ENCODE measurements at places on chromosomes 12 and 14.

DNA sequence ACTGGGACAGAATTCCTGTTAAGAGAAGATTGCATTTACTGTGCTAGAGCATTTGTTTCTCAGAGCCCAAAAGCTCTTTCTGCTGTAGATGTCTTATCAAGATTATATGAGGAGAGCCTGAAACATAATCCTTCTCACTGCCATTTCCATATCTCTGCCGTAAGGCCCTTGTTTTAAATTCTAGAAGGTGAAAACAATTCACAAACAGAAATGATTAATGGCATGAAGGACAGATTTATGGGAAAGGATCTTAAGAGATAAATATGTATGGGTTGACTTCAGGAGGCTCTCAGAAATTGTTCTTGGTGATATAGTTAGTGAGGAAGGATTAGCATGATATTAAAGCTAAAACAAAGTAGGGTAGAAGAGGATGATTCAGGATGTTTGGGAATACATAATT lies 40.8 kb upstream of the PRICKLE1 start:
- no peak for DNase-seq

DNA sequence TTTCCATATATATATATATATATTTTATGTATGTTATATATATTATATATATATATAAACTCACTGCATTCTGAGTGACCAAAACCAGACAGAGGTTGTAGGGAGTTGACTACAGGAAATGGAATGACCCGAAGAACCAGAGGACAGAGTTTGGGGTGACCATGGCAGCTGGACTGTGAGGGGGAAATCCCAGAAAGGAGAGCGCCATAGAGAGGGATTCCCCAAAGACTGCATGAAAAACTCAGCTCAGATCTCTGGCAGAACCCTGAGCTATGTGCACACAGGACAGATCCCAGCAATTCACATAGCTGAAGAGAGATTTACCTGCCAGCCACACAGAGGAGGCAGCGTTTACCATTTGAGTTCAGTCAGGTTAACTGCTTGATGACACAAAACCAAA lies 19.7 kb upstream of the INF2 start:
- DNase-seq = no peak

GRCh38 chr12:41919526-41920261 lies 225.0 kb downstream of the GXYLT1 start:
- peak; percentile 34 for DNase-seq

DNA sequence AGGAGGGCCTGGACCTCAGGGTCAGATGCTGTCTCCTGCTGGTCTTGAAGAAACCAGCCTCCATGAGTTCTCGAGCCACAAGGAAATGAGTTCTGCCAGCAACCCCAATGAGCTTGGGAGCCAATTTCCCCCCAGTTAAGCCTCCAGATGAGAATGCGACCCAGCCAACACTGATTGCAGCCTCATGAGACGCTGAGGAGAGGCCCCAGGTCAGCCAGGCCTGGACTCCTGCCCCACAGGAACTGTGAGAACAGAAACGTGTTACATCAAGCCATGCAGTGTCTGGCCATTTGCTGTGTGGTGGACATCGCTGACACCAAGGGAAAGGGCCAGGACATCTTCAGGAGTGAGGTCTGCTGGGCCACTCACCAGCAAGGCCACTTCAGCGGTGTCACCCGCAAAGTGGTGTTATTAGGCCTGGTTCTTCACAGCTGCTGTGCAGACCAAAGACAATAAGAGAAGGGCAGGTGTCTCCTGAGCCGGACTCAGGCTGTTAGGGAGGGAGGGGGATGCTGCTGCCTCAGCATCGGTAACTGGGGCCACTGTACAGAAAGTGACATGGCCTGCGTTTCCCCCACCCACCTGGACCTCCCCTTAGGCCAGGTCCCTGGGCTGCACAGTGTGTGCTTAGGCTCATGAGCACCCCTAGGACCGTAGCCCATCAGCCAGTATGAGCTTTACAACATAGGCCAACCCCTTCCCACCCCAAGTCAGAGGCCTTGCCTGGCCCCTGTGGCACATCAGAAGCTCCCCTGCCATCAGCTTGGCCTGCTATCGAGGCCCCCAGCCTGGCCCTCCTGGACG lies 272.4 kb upstream of the RTL1 start:
- DNase-seq = no peak

- DNase-seq = no peak
Observed at GRCh38 chr12:14252697-14253096, 112.8 kb upstream of the ATF7IP start.

DNA sequence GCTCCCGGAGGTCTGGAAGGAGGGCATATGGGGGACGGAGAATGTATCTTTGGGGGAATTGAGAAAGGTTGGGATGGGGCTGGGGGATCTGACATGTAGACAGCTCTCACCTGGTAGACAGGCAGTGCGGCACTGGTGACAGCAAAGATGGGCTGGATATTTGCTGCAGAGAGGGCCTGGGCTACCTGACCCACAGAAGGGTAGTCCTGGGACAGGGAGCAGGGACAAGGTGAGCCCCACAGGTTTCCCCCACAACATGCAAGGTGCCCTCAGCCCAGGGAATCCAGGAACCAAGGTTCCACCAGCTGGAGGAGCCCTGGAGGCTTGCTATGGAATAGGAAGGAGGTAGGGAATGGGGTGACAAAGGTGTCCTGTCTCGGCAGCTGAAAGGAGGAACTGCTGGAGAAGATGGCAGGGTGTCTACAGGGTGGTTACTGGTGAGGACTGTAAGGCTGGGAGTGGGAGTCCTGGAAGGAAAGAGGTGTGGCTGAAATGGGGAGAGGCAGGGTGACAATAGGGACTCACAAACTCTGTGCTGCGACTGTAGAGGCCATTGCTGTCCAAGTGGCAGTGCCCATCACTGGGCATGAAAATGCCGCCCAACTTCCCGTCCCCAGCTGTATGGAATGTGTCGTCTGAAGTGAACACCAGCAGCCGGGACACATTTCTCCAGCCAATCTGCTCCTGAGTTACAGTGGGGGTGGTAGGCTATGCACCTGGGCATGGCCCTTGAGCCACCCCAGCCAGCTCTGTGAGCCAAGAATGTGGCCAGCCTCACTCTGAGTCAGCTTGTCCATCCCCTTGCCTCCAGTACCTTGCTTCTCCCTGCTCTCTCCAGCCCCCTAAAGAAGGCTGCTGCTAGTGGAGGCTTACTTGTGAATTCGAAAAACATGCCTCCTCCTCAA lies 11.3 kb downstream of the ITGB7 start:
- no peak for DNase-seq

DNA sequence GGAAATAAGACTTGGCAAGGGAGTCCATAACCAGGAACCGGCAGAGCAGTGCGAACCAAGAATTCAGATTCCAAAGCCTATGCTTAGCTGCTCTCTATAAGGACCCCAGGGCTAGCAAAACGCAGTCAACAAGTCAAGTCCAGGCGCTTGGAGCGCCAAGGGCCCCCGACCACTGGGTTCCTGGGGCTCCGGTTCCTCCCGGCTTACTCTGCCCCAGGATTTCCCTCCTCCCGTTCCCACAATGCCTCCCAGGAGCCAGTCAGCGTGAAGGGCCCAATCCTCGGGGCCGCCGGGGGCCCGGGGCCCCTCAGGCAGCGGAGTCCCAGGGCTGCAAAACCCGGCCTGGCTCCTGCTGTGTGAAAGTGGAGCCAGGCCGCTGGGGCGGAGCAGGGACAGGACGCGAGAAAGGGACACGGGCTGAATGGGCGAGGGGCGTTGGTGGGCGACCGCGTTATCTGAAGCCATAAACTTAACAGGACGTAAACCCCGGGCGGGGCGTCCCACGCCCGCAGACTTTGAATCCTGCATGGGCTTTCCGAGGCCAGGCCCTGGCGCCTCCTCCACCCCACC lies 1.5 kb downstream of the KRT8 start:
- peak; percentile 45 for DNase-seq

DNA sequence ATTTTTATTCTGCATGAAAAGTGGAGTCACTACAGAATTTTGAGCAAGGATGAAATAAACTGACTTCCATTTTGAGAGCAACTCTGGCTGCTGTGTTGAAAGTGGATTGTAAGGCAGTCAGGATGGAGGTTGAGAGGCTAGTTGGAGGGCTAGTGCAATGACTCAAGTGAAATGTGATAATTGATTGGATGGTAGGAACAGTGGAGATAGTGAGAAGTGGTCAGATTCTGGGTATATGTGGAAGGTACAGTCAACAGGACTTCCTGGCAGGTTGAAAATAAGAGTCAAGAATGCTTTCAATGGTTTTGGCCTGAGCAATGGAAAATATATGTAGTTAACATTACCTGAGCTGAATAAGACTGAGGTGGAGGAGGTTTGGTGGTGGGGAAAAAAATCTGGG lies 29.0 kb upstream of the CMAS start:
- DNase-seq = no peak

DNA sequence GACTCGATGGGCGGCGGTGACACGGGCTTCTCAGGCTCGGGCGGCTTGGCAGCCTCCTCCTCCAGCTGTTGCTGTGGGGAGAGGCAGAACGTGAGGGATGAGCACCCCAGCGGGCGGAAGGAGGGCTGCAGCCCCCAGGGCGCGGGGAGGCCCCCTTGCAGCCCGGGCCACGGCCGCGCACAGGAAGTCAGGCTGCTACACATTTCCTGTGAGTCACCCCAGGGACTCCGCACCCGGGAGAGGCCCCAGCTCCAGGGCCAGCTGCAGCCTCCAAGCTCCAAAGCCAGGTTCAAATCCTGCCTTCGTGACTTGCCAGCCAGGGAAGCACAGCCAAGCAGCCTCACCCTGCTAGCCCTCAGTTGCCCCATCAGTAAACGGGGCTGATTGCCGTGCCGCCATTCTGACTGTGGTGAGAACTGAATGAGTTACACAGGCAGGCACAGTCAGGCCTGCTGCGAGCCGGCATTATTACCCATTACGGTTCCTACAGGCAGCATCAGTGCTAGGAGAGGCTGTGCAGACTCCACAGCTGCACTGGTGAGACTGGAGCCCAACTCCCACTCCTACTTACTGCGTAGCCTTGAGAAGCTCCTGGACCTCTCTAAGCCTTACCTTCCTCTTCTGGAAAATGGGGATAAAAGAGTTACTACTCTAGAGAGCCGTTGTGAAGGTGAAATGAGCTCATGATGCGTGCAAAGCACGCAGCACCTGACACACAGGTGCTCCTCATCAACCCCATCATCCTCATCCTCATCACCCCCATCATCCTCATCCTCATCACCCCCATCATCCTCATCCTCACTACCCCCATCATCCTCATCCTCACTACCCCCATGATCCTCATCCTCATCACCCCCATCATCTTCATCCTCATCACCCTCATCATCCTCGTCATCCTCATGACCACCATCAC lies 100.9 kb downstream of the NCOR2 start:
- no peak for DNase-seq

DNA sequence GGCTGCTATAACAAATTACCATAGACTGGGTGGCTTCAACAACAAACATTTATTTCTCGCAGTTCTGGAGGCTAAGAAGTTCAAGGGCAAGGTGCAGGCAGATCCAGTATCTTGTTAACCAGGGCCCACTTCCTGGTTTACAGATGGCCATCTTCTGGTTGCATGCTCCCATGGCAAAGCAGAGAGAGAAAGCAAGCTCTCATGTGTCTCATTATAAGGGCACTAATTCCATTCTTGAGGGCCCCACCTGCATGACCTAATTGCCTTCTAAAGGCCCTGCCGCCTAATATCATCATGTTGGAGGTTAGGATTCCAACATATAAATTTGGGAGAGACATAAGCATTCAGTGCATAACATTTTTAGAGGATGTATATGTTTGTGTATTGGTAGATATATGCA lies 280.1 kb upstream of the TMPO start:
- no peak for DNase-seq

DNA sequence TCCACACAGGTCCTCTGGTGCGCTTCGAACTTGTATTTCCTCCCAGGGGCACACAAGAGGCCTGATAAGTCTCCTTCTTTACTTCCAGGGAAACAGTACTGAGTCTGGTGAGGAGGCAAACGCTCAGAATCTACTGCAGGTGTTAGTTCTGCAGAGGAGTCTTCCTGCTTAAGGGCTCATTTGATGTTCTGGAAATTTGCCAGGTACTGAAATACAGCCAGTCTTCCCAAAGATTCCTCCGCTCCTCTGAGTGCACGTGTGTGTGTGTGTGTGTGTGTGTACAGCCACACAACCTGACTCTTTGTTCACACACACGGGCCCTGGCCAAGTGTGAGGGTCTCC lies 92.0 kb downstream of the FBXL14 start:
- DNase-seq = no peak

DNA sequence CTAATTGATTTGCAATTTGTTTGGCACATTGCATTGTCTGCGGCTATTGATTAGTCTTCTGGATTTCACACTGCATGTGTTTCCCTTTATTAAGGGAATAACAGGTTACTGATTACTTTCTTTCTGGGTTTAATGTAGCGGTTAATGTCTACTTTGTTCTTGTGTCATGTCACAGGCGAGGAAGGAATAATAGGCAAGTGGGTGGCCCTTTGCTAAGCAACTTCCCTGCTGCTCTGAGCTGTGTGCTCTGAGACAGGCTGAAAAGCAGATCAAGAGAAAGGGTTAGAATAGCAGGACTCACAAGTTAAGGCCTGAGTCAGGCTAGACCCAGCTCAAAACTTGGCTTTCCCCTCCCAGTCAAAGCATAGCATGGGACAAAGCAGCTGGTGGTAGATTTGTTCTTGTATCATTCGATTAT lies 77.2 kb downstream of the NKX2-1 start:
- DNase-seq = no peak
